ENCODE measurements at places on chromosomes 3 and 15.
A peak's percentile ranks its signal among the peaks of the same experiment; 100 is the strongest.

DNA sequence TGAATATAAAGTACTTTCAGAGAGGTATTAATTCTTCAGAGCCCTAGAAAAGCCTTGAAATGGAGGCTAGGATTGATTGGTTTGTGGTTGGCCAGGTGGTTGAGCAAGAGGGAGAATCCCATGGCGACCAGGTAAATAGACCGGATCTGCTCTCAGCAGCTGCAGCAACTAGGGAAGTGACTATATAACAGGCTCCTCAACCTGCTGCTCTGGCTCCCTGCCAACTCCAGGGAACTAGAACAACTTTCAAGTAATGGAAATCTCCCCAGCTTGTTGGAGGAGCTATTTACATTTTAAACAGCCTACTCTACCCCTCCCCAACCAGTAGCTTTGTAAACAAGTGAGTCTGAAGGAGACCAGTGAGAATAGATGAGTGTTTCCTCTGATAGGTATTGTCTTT, 121.8 kb upstream of the CADM2 start:
- no peak for DNase-seq

- DNase-seq = no peak
Measured at GRCh38 chr3:46585799-46586693, 19.9 kb upstream of the LRRC2 start.

DNA sequence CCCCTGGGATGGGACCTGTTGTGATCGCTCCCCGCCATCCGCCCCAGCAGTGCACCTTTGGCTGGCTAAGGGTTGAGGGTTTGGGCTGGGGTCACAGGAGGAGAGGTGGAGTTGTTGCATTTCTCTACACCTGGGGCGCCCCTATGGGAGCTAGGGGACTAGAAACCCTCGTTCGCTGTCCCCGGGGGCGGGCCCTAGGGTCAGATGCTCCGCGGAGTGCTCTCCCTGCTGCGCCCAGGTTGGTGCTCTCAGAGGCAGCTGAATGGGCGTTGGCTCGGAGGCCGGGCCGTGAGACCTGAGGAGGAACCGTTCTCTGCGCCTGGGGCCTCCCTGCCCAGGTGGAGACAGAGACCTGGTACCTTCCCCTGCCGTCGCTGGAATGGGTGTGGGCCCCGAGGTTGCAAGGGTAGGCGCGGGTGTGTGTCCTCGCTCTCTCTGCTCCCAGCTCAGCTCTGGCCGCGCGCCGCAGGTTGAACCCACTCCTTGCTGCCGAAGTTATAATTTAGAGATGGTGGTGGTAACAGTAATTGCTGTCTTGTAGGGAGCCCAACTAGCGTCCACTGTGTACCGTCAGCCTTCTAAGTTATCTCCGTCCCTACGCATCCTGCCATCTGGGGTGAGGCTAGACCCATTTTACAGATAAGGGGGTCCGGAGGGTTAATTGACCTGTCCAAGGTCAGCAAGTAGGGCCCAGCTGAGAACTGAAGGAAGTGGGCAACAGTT, 965 bp downstream of the FLNB start:
- no peak for DNase-seq

- no peak for DNase-seq
Measured at GRCh38 chr3:11542551-11542950, 101.2 kb downstream of the VGLL4 start.

DNA sequence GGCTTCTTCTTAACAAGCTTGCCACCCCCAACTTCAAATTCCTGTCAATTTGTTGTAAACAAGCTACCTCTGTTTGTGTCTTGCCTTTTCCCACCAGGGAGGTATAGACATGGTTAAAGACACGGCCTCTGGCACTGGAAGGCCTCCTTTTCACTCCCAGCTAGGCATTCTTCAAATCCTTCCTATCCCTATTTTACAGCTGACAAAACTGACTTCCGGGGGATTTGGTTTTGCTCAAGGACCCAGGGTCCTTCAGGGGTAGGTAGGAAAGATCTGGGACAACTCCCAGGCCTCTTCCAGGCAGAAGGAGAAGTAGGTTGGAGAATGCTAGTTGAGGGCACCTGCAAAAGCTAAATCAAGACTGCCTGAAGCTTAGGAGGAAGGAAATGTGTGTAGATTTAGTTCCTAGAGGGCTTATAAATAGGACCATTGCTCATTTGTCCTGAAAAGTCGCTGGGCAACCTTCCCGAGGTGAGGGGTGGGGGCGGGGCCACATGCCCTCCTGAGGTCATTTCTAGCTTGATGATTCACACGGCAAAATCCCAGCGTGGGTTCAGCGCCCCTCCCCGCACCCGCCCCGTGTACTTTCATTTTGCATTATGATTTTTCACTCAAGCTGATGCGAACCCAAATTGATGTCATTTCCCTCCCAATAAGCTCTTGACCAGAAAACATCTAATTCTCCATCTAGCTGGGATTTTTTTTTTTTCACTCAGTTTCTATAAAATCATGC, 365.5 kb downstream of the SHQ1 start:
- DNase-seq = no peak

DNA sequence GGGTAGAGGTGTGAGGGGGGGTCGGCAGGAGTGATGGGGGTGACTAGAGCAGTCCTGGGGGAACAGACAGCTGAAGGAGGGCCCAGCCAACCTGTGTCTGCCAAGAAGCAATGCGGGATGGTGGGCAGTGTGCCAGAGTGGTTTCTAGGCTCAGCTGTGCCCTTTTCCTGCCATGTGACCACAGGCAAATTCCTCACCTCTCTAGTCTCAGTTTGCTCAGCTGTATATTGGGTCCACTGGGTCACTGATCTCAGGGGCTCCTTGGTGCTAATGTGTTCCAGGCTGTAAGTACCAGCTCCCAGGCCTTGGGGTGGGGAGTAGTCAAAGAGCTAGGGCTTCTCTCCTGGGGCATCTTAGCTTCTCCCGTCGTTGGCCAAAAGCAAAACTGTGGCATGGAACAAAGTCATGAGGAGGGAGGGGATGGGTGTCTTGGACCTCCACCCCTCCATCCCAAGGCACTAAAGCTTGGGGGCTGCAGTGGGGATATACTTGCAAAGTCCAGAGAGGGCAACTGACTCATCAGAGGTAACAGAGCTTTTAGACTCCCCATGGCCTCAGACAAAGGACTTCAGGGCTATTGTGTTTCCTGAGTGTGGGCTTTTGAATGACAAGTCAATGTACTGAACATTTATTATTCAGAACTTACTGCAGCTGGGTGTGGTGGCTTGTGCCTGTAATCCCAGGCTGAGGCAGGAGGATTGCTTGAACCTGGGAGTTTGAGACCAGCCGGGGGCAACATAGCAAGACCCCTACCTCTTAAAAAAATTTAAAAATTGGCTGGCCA, 20.9 kb downstream of the SMAD6 start:
- no peak for DNase-seq

- DNase-seq = no peak
Measured at GRCh38 chr3:61683549-61684236, 122.3 kb downstream of the PTPRG start.

DNA sequence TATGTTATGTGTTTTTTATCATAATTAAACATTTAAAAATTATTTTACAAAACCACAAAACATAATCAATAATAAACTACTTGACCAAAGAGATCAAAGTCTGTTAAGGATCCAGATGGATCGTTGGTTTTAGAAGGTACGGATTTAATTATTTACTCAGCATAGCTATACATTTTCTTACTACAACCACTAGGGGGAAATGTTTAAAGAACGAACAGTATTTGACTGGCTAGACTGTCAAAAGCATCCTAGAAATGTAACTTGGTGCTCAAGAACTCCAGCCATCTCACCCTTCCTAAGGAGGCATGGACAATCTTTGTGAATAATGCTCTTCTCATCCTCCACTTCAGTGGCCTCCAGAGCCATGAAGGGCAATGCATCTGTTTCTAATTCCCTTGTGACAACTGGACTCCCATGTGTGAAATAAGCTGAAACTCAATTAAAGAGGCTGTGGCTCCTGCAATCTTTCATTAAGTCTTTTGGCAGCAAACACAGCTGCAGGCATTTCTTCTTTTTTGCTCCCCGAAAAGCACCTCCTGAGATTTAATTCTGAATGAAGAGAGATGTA, 94.7 kb upstream of the TUSC7 start:
- DNase-seq = no peak

- DNase-seq = no peak
Measured at GRCh38 chr3:132174500-132174899, 139.7 kb upstream of the CPNE4 start.

- no peak for DNase-seq
Measured at GRCh38 chr15:22936577-22937472, 43.3 kb downstream of the CYFIP1 start.

- no peak for DNase-seq
Measured at GRCh38 chr3:170523248-170523647, 62.6 kb downstream of the SLC7A14 start.

GRCh38 chr3:775178-775880, 317.5 kb upstream of the CNTN6 start:
- no peak for DNase-seq

DNA sequence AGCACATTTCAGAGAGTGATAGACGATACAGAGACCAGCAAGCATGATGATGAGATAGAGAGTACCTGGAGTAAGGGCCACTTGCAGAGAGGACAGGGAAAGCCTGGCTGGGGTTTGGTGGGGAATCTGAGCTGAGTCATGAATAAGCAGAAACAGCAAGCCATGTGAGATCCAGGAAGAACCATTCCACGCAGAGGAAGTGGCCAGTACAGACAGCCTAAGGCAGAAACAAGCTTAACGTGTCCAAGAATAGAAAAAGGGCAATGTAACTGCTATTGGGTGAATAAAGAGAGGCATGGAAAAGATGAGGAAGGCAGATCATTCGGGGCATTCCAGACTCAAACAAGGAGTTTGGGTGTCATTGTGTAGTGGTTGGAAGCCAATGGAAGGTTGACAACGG, 816.3 kb upstream of the CFAP20DC start:
- peak; percentile 21 for DNase-seq

GRCh38 chr15:82317091-82317489, 32.2 kb downstream of the GOLGA6L10 start:
- no peak for DNase-seq

DNA sequence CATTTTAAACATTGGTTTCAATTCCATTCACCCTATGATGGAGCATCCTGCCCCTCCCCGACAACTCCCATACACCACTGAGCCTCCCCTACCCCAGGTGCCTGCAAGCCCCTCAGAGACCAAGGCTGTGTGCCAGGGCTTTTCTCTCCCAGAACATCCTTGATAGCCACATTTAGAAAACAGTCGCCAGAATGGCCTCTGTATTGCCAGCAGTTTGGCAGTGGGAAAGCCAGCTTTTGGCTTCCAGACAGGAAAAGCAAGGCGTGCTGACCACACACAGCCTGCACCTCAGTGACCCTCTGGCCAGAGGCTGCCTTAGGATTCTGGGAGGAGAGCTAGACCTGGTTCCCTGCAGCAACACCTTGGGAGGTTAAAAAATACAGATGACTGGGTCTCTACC, 18.2 kb upstream of the HRH1 start:
- no peak for DNase-seq

- no peak for DNase-seq
Measured at GRCh38 chr15:69056365-69056764, 41.9 kb downstream of the NOX5 start.

- no peak for DNase-seq
Measured at GRCh38 chr3:21665444-21666100, 85.4 kb downstream of the ZNF385D start.

- DNase-seq = no peak
Measured at GRCh38 chr3:124276133-124276532, 284.2 kb upstream of the ROPN1 start.

- no peak for DNase-seq
Measured at GRCh38 chr3:124463234-124463633, 267.0 kb upstream of the UMPS start.

DNA sequence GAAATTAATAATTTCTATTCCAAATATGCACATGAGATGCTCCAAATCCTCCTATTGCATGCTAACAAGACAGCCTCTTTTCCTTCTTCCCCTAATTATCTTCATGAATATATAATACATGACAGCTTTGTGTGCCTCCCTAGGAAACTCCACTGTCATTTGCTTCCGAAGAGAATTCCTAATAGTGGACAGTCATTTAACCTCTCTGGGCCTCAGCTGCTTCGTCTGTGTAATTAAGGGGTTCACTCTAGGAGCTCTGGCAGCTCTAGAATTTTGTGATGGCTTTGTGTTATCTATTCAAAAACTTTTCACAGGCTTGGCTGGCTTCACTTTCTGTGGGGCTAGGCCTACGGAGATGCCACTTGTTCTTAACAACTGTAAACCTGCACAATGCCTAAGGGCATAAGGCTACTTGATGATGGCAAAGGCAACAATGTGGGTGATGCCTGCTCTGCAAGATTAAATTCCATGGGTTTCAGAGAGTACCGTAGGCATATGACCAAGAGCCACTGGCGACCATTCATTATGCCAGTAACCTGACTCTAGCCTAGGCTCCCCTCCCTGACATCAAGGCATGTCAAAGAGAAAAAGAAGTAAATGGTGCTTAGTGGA, 333.8 kb upstream of the UMPS start:
- DNase-seq = no peak

DNA sequence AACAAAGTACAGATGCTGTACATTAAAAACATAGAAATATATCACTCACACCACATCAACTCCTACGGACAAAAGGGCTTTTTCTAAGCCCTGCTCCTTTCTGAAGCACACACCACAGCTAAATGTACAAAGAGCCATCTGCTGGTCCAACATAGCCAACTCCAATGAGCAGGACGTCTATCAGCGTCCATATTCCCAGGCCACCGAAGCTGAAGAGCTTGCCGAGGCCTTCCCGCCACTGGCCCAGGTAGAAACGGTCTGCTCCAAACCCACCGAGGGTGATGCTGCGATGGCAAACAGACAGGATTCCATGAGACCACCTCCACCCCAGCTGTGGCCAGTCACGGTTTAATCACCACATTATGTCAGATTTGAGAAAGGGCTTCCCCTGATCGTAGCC, 9.8 kb downstream of the TM2D3 start:
- peak; percentile 11 for DNase-seq

GRCh38 chr15:59437142-59437816, 707 bp upstream of the FAM81A start:
- no peak for DNase-seq

GRCh38 chr15:101469520-101470288, 19.8 kb downstream of the PCSK6 start:
- peak; percentile 32 for DNase-seq

GRCh38 chr15:97890307-97890706, 70.2 kb upstream of the ARRDC4 start:
- no peak for DNase-seq

- DNase-seq = peak; percentile 24
Measured at GRCh38 chr3:123660900-123661299, 76.0 kb upstream of the HACD2 start.
